Activated CD4-positive, alpha-beta memory T cell treated with anti-CD3 and anti-CD28 coated beads, Interleukin-2, amount 10 ng/mL, durations not matched to agents 7 days and 5 days (primary cell): ENCODE measurements at places on chromosomes 1 and 21. TPM values are rescaled to one million over a fixed set of nuclear protein-coding genes. Genes with fewer than 3 reads are reported as not detected.
A peak's percentile ranks its signal among the peaks of the same experiment; 100 is the strongest.

GRCh38 chr1:173530795-173531693, 53.9 kb downstream of the PRDX6 start:
- H3K4me1 ChIP-seq = peaks cover 10% of the 10 kb centered on the region
- no peaks in the 10 kb centered on the region for H3K27me3 ChIP-seq
- DNase-seq = no peak
- no peak overlapping the region for H3K27ac ChIP-seq
- H3K36me3 ChIP-seq = no peaks in the 10 kb centered on the region

GRCh38 chr1:181767001-181767708, 283.8 kb downstream of the CACNA1E start:
- DNase-seq = no peak
- no peaks in the 10 kb centered on the region for H3K36me3 ChIP-seq
- no peaks in the 10 kb centered on the region for H3K27me3 ChIP-seq

DNA sequence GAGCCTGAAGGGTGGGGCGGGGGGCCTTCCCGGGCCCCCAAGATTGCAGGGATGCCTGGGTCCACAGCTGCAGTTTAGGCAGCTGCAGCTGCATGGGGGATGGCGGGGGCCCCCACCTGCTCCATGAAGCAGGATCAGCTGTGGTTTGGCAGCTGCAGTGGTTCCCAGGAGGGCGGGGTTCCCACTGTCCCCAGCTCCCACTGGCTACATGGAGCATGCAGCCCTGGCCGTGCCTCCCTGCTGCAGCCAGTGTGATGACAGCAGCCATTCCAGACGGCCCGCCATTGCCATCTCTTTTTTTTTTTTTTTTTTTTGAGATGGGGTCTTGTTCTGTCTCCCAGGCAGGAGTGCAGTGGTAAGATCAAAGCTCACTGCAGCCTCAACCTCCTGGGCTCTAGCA, 992 bp upstream of the C1QA start:
- no peaks in the 10 kb centered on the region for H3K36me3 ChIP-seq
- no peaks in the 10 kb centered on the region for H3K4me1 ChIP-seq
- no peak overlapping the region for H3K27ac ChIP-seq
- peaks cover 10% of the 10 kb centered on the region for H3K27me3 ChIP-seq
- DNase-seq = no peak

GRCh38 chr1:52365071-52365745, 797 bp downstream of the CC2D1B start:
- no peak for DNase-seq
- H3K27ac ChIP-seq = peak overlapping the region; percentile 96
- peaks cover 42% of the 10 kb centered on the region for H3K36me3 ChIP-seq
- no peaks in the 10 kb centered on the region for H3K27me3 ChIP-seq
- H3K4me3 ChIP-seq = peak overlapping the region; percentile 97

PODN gene
- total RNA-seq = not detected

AGMAT gene
- total RNA-seq = 7.9 TPM

LCE1A gene
- total RNA-seq = not detected

GRCh38 chr1:69587391-69587790, 19.7 kb downstream of the LRRC7 start:
- H3K36me3 ChIP-seq = no peaks in the 10 kb centered on the region
- no peak for DNase-seq
- H3K27me3 ChIP-seq = no peaks in the 10 kb centered on the region
- no peak overlapping the region for H3K27ac ChIP-seq
- no peaks in the 10 kb centered on the region for H3K4me1 ChIP-seq
- no peak overlapping the region for H3K4me3 ChIP-seq

RGS5 gene
- total RNA-seq = 3.7 TPM

ZNF281 gene
- total RNA-seq = 13.5 TPM

GRCh38 chr21:9758141-9758540, 763.2 kb upstream of the TPTE start:
- no peaks in the 10 kb centered on the region for H3K27me3 ChIP-seq
- no peak for DNase-seq
- no peak overlapping the region for H3K4me3 ChIP-seq

OR2L8 gene
- total RNA-seq = not detected

DNA sequence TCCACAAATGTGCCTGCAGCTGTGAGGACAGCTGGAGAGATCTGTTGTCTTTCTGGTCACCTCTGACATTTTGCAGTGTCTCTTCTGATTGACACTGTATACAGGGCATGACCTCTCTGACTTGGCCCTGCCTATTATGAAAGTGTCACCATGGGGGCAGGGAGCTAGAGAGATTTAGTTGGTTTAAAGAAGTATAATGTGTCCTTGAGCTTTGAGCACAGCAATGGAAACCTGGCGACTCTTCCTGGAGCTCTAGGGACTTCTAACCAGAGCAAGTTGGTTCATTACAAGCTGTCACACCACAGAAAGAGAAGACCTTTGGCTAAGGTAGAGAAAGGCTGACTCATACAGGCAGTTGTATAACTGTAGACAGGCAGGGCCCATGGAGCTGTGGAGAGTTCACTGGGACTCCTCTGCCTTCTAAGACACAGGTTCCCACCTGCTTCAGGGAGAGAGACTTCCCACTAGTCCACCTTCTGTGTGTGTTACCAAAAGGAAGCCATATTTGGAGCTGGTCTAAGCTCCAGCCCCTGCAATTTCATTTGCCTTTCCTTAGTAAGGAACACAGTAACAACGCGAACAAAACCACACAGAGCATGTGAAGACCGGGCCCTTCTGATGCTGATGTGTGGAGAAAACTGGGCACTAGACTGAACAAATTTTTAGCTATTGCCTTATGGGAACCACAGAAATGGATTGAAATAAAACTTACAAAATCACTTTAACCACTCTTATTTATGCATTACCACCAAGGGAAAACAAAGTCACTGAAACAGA, 90.5 kb upstream of the ADAR start:
- no peak overlapping the region for H3K27ac ChIP-seq
- no peak for DNase-seq
- H3K4me3 ChIP-seq = no peak overlapping the region
- no peaks in the 10 kb centered on the region for H3K4me1 ChIP-seq

COL11A1 gene
- total RNA-seq = not detected

OLFML3 gene
- 0.20 TPM for total RNA-seq

AMY1C gene
- not detected for total RNA-seq

RAB7B gene
- not detected for total RNA-seq

- H3K4me1 ChIP-seq = peaks cover 56% of the 10 kb centered on the region
- DNase-seq = peak; percentile 68
- H3K27ac ChIP-seq = no peak within 1 kb of the TSS
- peak within 1 kb of the TSS; percentile 13 for H3K4me3 ChIP-seq
Observed at GRCh38 chr1:155078469-155079209, at the start of gene EFNA3. TSS of gene EFNA3 (plus strand) at chr1:155078837. CDS start at chr1:155078942, 105 bp downstream.

DNA sequence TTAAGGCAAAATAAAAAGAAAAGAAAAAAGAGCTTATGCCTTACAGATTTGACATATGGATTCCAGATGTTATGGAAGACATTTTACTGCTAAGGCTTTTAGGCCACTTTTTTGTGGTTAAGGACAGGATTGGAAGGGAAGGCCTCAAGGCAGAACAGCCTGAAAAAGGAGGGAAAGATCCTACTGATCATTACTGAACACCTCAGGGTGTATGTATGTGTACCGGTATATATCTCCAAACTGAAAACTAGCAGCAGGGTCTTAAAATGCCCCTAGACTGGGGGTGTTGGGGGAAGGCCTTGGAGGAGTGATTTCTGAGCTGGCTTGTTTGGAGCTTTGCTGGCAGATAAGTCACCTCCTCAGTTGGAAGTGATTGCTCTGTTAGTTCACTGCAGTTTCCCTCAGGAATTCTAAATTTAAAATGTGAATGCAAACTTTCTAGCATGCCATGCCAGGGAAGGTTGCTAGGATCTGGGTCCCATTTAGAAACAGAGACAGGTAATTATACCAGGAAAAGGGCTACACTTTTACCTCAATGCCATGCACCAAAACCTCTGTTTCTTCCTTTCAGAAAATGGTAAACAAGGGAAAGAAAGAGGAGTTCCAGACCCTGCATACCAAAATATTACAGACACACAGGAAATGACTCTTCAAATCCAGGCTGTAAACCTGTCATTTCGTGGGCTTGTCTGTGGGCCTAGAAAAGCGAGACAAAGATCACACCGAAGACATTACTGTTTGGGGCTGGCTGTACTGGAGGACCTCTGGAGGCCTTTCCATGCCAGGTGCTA, 15.0 kb downstream of the C1orf52 start:
- H3K36me3 ChIP-seq = peaks cover 5% of the 10 kb centered on the region
- H3K4me1 ChIP-seq = peaks cover 13% of the 10 kb centered on the region
- H3K4me3 ChIP-seq = no peak overlapping the region

RXFP4 gene
- total RNA-seq = not detected

DNA sequence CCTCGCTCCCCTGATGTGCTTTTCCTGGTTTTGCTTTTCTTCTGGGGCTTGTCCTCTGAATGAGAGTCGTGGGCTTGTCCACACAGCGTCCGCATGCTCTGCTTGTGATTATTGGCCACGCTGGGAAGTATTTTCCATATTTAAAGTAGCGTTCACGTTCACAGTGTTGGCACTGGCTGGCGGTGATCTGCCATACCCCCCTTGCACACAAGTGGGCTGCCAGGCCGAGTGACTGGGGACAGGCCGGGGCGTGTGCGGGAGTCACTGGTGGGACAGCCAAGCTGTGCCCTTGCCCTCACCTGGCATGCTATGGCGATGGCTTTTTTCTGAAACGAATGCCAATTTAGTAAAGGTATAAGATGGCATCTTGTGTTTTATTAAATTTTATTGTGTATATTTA, 32.8 kb downstream of the SLC37A1 start:
- peaks cover 10% of the 10 kb centered on the region for H3K4me1 ChIP-seq
- peaks cover 13% of the 10 kb centered on the region for H3K36me3 ChIP-seq
- no peak overlapping the region for H3K27ac ChIP-seq
- H3K27me3 ChIP-seq = no peaks in the 10 kb centered on the region

DNA sequence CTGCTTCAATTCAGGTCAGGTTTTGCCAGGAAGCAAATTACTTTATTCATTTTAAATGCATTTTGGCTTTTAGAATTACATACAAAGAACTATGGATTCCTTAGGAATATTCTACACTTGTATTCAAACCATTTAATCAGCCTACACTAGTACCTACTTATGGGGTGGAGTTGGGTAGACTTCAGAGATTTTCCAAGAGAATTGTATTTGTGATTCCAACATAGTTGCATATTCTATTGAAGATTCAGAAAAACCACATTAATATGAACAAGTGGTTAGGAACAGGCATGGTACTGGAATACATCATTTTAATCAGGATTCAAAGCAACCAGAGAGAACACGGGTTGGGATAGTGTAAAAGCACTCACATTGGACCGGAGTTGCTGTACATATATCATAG, 33.4 kb downstream of the LUZP1 start:
- no peak for DNase-seq
- H3K27me3 ChIP-seq = no peaks in the 10 kb centered on the region
- peaks cover 3% of the 10 kb centered on the region for H3K4me1 ChIP-seq
- no peak overlapping the region for H3K4me3 ChIP-seq
- peaks cover 2% of the 10 kb centered on the region for H3K36me3 ChIP-seq

DNA sequence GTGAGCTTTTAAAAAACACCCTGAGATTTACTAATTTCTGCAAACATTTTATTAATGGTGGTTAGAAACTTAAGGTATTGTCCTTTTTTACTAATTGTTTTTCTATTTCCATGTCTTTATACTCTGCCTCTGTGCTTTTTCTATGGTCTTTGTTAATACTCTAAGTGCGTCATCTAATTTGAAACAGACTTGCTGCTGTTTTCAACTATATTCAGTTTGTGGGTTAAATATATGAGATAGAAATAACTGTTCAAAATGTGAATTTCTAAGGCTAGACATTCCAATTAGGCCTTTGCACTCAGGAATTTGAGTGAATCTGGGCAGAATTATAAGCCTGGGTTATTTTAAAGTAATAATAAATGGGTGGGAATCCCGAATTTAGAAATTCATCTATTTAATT, 82.4 kb upstream of the COL11A1 start:
- H3K4me1 ChIP-seq = no peaks in the 10 kb centered on the region
- no peak overlapping the region for H3K27ac ChIP-seq
- no peak for DNase-seq
- no peaks in the 10 kb centered on the region for H3K27me3 ChIP-seq
- H3K4me3 ChIP-seq = no peak overlapping the region

- H3K4me1 ChIP-seq = no peaks in the 10 kb centered on the region
- H3K27ac ChIP-seq = no peak overlapping the region
- no peaks in the 10 kb centered on the region for H3K27me3 ChIP-seq
- no peak overlapping the region for H3K4me3 ChIP-seq
- no peaks in the 10 kb centered on the region for H3K36me3 ChIP-seq
Observed at GRCh38 chr1:78527706-78528105, 36.9 kb downstream of the PTGFR start.

DNA sequence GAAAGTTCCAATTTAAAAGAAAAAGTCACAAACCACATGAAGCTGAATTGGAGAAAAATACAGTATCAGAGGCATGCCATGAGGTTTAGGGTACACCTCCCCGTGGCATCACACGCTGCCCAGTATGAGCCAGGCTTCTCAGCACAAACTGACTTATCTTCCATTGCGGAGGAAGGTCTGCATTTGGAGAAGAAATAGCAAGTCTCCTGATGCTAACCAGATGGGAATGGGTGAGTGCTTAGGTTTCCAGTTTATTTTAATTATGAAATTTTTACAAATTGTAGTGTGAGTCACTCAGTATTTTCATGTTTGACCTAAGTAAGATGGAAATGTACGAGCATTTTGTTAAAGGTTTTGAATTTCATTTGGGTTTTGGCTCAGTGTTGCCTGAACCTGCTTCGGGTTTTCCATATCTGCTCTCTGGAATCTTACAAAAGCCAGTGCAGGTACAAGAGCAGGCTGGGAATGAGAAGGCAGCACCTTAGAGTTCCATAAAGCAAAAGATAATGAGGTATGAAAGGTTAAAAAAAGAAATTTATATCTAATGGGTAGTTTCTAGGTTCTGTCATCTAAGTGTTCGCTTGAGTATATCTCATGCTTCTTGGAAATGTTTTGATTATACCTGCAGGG, 213.9 kb downstream of the PATJ start:
- no peak for DNase-seq
- no peaks in the 10 kb centered on the region for H3K4me1 ChIP-seq
- H3K27ac ChIP-seq = no peak overlapping the region
- no peaks in the 10 kb centered on the region for H3K27me3 ChIP-seq
- no peaks in the 10 kb centered on the region for H3K36me3 ChIP-seq

DNA sequence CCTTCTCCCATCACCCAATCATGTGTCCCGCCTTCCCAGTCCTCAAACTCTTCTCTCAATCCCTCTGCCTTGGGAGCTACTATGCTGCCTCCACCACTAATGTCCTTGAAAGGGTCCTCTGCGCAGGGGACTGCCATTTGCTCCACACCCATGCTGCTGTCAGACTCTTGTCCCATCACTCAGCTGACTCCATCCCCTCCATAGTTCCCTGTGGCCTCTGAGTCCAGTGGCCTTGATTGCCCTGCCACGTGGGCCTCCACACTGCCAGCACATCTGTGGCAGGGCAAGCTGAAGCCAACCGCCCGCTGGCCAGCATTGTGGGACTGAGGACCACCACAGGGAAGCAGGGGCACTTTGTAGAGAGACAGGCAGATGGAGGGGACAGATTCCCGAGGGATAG, 1.3 kb upstream of the TNNT2 start:
- no peak for DNase-seq
- H3K4me1 ChIP-seq = no peaks in the 10 kb centered on the region
- no peaks in the 10 kb centered on the region for H3K36me3 ChIP-seq
- H3K4me3 ChIP-seq = no peak overlapping the region
